Fibroblast of skin of right biceps (primary cell): ENCODE measurements at places on chromosomes 6 and 20.

DNA sequence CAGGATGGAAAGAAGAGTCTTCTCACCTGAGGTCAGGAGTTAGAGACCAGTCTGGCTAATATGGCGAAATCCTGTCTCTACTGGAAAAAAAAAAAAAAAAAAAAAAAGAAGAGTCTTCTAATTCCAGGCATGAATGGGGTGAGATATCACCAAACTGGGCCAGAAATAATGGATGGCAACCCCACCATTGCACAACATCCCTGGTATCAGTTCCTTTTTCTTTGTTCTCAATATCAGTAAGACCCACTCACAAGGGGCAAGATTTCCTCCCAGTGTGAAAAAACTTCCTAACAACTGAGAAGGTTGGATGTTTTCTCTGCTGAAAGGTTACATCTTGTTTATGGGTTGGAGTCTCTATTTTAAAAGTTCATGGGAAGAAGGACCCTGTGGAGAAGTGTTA, 23.6 kb upstream of the NR2E1 start:
- no peak for DNase-seq

DNA sequence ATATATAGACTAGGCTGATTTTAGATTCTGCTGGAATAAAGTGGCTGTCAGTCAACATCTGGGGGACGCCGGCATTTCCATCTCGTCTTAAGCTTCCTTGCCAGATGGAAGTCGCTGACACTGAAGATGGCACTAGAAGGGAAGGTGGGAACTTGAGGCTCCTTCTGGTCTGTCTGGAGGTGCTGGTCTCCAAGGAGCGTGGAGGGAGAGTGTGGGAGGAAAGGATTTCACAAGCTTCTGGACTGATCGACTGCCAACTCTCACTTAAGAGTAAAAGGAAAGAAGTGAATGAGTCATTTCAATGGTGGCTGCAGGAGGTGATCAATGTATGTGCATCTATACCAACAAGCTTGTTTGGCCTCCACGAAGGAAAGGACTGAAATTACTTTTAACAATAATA, 40.4 kb downstream of the DUSP22 start:
- DNase-seq, result peak; percentile 56

DNA sequence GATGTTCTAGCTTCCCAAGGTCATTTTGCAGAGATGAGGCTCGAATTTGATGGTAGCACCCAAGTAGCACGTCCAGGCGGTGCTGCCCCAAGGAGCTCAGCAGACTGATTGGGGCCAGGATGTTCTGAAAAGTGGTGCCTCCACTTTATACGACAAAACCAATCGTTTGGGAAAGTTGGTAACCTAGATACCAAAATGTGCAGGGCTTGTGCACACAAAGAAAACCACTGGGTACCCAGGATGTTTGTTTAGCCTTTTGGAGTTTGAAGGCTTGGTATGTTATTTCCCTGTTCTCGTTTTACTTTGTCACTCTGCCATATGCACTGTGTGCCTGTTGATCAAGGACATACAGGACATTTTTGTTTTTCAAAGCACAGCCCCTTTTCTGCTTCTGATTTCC, 40.7 kb upstream of the PBOV1 start:
- DNase-seq, result no peak

DNA sequence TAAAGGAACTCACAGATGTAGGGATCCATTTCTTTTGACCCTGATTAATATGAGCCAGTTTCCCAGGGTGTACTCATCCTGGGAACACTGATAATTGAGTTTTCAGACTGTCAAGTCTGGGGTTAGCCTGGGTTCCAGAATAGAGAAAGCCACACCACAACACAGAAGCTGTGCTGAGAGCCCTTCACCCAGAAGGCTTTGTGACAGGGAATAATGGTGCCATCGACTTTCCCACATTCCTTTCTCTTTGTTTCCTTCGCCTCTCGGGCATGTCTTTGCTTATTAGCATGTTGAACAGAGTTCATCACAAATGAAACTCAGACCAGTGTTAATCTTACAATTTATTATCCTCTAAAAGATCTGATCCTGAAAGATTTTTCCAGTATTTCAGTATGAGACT, 95.0 kb downstream of the TCP11 start:
- DNase-seq, result no peak

GRCh38 chr6:133047065-133047665, 194.0 kb upstream of the EYA4 start:
- DNase-seq, result no peak

DNA sequence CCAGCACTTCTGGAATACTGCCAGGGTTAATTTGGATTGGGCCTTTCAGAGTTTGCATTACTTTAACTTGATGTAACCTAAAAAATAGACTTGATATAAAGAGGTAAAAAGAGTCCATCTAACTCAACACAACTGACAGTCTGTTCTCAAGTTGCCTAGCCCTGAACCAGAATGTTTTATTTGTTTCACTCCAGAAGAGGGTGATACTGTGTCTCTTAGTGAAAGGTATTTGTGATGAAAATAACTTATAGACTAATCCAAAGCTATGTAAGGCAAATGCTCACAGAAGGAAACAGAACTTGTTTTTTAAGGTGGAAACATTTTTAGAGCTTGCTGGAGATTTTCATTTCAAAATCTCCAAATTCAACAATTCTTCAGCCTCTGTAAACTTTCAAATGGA, 469.1 kb upstream of the RUNX2 start:
- peak; percentile 14 for DNase-seq

DNA sequence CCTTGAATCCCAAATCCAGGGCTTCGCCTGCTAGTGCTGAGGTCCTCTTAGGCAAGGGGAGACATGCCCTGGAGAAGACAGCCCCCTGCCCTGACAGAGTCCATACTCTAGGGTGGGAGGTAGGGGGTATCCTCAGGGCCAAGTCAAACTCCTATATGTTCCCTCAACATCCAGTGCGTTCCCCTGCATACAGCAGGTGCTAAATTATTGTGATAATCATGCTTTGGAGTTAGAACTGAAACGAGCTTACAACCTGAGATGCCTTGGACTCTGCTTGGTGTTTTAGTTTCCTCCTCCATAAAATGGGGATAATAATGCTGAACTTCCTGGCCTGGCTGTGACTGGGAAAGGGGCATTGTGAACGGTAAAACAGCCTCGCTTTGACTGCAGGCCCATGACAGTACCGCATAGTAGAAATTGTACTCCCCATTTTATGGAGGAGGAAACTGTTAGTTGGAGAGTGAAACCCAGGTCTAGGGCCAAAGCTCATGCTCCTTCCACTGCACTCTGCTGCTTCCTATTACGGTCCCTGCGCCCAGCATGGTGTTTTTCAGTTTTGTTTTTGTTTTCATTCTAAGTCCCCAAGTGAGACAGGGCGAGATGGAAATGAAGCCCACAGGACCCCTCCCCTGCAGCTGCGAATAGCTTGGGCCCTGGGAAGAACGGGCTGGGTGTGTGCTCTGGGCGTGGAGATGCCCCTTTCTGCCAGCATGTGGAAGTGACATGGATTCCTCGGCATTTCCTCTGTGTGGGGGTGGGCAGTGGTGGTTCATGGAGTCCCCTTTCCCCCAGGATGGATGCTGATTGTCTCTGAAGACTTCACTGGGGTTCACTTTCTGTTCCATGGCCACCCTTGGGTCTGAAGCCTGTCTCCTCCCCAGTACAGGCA, 162.5 kb downstream of the VEGFA start:
- DNase-seq, result no peak

GRCh38 chr20:12786276-12786675, 222.5 kb upstream of the SPTLC3 start:
- no peak for DNase-seq

DNA sequence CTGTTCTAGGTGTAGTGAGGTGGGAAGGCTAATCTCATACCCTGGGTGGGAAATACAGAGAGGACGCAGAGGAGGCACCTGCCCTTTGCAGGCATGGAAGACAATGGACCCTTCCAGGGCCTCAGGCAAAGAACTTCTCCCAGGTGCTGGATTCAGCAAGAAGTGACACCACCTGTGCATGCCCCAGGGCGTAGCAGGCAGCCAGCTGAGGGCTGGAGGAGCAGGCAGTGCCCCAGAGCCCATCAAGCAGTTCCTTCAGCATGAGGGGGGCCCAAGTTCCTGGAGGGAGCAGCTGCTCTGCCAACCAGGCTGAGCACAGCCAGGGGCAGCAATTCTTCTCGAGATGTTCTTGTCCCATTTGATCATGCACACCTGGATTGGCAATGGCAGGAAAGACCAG, 170.3 kb upstream of the PDE10A start:
- no peak for DNase-seq

- no peak for DNase-seq
These were observed 3.7 kb downstream of the TNFAIP3 start for GRCh38 chr6:137870744-137871247.

GRCh38 chr6:150036081-150036480, 10.7 kb upstream of the RAET1L start:
- DNase-seq, result no peak

GRCh38 chr20:42494290-42494689, 695.4 kb downstream of the PTPRT start:
- DNase-seq, result no peak

DNA sequence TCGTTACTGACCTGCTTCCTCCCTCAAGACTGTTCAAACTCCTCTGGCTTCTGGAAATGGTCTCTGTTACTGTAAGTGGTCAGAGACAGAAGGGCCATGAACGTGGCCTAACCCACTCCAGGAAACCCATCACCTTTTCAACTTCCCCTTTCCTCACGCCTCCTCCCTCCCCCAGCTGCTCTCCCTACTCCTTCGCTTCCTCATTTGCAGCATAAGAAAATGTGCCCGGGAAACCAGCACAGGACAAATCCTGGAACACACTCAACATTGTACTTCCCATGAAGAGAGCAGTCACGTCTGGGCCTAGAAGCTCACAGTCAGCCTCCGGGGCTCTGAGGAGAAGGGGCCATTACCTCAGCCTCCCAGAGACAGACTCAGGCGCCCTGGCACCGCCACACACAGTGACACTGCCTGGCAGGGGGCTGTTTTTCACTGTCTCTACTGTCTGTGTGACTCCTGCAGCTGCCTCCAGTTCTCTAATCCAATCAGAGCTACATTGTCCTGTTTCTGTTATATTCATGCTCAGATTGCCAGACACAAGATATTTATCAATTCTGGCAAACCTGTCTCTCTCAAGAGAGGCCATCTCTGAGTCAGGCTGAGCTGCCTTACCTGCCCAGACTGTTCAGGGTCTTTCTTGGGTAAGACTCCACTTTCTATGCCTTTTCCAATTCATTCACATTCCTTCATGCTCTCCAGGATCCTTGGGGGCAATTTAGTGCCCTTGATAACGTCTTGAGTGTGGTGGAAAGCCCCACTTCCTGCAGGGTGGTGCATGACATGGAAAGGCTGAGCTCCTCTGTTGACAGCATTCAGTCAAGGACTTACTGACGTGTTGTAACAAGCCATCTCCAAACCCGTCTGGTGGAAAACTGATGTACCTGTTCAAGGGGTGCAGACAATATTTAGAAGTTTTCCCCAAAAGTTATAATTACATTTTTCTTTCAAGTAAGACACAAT, 242.2 kb downstream of the HIVEP2 start:
- no peak for DNase-seq

DNA sequence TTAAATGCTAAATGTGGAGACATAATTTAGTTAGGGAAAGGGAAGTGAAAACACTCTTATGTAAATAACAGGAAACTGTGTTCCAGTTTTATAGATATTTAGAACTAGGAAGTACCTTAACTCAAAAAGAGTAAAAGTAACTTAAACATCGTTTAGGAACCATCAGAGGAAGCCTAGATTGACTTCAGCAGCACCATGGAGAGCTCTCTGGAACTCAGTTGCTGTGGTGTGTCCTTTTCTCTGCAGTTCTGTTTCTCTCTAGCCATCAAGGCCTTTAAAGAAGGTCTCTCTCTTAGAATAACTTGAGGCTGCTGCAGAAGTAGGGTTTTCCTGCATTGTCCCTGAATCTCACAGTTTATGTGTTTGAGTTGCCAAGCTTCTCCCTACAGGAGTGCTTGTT, 26.9 kb downstream of the CLVS2 start:
- DNase-seq, result no peak

DNA sequence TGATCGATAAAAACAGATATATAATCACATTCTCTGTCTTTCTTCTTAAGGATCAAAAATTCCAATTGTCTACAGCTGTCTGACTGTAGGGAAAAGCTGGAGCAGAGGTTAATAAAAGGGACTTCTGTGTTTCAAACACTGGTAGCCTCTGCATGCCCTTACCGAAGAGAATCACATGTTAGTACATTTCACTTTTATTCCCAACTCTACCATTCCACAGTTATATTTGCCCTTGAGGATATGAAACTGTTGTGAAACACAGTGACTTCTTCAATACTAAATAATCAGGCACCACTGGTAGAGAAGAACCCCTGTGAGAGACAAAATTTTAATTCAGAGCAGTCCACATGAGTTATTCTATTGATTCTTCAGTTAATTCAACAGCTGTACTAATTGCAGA, 1187.3 kb upstream of the CITED2 start:
- no peak for DNase-seq

DNA sequence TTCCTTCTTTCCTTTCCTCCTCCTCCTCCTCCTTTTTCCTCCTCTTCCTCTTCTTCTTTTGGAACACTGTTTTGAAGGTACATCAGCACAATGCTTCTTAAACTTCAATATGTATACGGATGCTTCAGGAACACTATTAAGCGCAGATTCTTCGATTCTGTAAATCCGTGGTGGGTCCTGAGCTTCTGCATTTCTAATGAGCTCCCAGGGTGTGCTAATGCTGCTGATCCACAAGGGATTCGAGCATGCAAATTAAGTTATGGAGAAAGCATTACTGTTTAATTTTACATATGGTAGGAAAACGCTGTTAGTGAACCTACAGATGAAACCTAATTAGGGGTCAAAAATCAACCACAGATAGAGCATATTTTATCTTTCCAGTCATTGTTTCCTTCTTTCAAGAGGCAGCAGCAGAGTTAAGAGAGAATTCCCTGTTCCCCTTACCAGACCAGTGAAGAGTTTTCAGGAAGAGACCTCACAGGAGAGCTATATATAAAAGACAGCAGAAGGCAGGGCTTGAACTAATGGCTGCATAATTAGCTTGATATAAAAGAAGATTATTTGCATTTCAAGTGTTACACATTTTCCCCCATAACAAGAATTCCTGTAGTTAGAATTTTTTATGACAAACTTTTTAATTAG, 47.2 kb downstream of the KIF13A start:
- no peak for DNase-seq

- peak; percentile 44 for DNase-seq
These were observed 170.0 kb upstream of the LAMA2 start for GRCh38 chr6:128712898-128713297.

GRCh38 chr6:135269481-135269891, 88.4 kb downstream of the MYB start:
- DNase-seq, result no peak

DNA sequence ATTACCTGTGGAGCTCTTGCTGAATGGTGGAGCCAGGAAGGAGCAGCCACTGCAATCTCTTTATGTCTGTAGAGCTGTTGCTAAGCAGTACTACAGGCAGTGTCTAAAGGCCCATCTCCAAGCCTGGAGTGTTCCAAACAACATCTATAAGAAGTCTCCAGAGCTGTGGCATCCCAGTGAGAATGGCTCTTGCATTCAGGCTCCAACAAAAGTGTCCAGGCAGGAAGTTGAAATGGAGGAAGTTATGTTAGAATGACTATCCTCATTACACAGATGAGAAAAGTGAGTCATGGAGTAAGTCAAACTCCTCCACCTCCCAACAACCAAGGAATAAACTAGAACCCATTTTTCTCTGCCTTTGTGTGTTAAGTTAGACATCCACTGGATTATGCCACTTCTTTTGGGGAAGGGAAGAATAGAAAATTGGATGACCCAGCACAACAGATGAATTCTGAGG, 288.5 kb upstream of the STXBP5 start:
- peak; percentile 81 for DNase-seq
